ENCODE measurements at places on chromosomes 11 and 22.

GRCh38 chr22:19687561-19688300 lies 26.6 kb upstream of the SEPTIN5 start:
- no peak for DNase-seq

DNA sequence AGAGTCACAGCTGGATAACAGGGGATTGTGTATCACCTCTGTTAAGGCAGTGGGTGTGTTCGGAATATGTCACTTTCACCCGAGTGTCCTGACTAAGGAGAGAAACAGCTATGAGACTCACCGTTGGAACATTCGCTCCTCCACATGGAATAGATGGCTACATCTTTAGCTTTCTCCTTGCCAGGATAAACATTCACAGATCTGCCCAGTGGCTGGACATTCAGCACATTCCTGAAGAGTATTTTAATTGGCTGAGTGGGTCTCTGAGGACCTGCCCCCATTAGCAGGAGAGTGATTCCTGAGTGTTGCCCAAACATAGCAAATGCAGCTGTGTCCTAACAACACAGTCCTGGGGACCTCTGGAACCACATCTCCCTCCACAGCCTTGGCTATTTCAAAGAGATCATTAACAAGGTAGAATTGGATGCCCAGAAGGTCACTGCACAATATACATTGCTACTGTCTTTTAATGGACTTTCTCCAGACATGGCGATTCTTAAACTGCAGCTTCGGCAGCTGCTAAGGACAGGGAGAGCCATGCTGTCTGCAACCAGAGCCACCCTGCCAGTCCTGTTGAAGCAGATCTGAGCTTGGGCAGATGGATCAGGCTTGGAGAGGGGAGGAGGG lies 435.0 kb upstream of the CADM1 start:
- DNase-seq: no peak

DNA sequence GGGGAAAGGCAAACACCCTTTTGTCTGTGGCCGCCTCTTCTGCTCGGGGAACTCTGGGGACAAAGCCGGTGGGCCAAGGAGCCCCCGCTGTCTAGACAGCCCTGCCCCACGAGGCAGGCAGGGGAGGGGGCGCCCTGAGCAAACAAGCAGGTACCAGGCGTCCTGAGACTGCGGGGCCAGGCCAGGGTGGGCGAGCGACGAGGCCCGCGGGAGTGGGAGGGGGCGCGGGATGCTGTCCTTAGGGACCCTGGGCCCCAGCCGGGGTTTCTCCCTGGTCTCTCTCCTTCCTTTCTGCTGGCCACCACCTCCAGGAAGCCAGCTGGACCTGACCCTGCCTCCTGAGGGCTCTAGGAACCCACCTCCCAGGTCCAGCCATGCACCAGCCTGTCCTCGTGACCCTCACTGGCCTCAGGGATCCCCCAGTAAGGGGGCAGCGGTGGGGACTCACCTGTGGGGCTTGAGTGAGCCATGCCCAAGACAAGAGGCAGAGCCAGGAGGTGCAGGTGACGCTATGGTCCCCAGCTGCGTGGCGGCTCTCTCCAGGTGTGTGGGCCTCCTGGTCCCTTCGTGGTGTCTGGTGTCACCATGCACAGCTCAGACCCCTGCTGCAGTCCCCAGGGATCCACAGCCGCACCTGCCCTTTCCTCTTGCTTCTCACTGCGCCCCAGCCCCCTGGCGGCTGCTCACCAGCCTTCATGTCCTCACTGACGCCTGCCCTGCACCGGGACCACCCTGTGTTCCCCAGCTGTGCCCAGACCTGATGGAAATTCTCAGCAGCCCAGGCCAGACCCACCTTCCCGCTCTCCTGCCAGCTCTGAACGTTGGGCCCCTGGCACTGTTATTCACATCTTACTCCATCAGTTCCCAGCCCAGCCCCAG lies 26.5 kb upstream of the MUC5AC start:
- DNase-seq: no peak

GRCh38 chr11:9645881-9646280 lies 18.0 kb upstream of the SWAP70 start:
- DNase-seq: no peak

- DNase-seq: no peak
Observed at GRCh38 chr11:63764340-63764678, 4.3 kb downstream of the ZFTA start.

- DNase-seq: no peak
Observed at GRCh38 chr22:19696504-19697276, 17.6 kb upstream of the SEPTIN5 start.

- no peak for DNase-seq
Observed at GRCh38 chr22:16965560-16965959, 42.5 kb downstream of the GAB4 start.
